ENCODE measurements at places on chromosomes 3 and 15. TPM values are rescaled to one million over a fixed set of nuclear protein-coding genes. Genes with fewer than 3 reads are reported as not detected.

The PTX3 gene
- total RNA-seq: not detected

The MYRIP gene
- total RNA-seq: not detected

The PPM1M gene
- 75.3 TPM for total RNA-seq

The CDCP1 gene
- 1.7 TPM for total RNA-seq

The TXNRD3 gene
- 2.5 TPM for total RNA-seq

The FURIN gene
- total RNA-seq: 141 TPM

The TMEM44 gene
- total RNA-seq: 5.6 TPM

The PLSCR2 gene
- total RNA-seq: not detected

The TEX55 gene
- total RNA-seq: not detected

The RLBP1 gene
- not detected for total RNA-seq

The RASGRP1 gene
- 67.8 TPM for total RNA-seq

The SV2B gene
- 0.04 TPM for total RNA-seq

The ABCC5 gene
- total RNA-seq: 18.9 TPM

The LOXL1 gene
- 1.7 TPM for total RNA-seq

The CTDSPL gene
- total RNA-seq: 1.6 TPM

The KLHL40 gene
- total RNA-seq: not detected

The FBXL2 gene
- total RNA-seq: not detected

The NMB gene
- 4.2 TPM for total RNA-seq

The POLQ gene
- 19.4 TPM for total RNA-seq

The OCA2 gene
- total RNA-seq: not detected

The RPL35A gene
- 1,357 TPM for total RNA-seq

The PP2D1 gene
- not detected for total RNA-seq

The NPAP1 gene
- not detected for total RNA-seq

The LIPH gene
- not detected for total RNA-seq

The ZNF35 gene
- total RNA-seq: 6.3 TPM

The SPINT1 gene
- 9.6 TPM for total RNA-seq

The SCN5A gene
- 0.63 TPM for total RNA-seq

The MRPL3 gene
- 210 TPM for total RNA-seq

The PLA2G4F gene
- total RNA-seq: not detected

The GPD1L gene
- total RNA-seq: 13.7 TPM

The AEN gene
- 92.9 TPM for total RNA-seq

The FRMD4B gene
- total RNA-seq: 41.4 TPM

The IL16 gene
- 83.2 TPM for total RNA-seq

The ST3GAL6 gene
- not detected for total RNA-seq

The RBMS3 gene
- total RNA-seq: 0.48 TPM

The SNURF gene
- total RNA-seq: 14.7 TPM

The PDZRN3 gene
- not detected for total RNA-seq

The RTP3 gene
- total RNA-seq: not detected

The AADACL2 gene
- total RNA-seq: not detected
